ENCODE measurements at places on chromosomes 11 and 22.

DNA sequence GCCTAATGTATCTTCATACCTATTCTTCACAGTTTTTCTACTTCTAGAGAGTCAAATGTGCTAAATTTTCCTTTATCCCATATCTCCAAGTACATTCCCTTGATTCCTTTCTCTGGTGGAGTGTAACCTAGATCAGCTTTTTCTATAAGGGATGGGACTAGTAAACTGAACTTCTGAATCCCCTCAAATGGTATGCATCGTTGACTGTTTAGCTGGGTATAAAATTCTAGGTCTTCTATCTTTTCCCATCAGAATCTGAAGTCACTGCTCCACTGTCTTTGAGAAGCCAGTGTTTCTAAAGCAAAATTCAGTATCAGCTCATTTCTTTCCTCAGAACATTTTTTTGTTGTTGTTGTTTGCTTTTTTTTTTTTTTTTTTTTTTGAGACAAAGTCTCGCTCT is 1256.8 kb downstream of the BRD1 start:
- no peak for DNase-seq

DNA sequence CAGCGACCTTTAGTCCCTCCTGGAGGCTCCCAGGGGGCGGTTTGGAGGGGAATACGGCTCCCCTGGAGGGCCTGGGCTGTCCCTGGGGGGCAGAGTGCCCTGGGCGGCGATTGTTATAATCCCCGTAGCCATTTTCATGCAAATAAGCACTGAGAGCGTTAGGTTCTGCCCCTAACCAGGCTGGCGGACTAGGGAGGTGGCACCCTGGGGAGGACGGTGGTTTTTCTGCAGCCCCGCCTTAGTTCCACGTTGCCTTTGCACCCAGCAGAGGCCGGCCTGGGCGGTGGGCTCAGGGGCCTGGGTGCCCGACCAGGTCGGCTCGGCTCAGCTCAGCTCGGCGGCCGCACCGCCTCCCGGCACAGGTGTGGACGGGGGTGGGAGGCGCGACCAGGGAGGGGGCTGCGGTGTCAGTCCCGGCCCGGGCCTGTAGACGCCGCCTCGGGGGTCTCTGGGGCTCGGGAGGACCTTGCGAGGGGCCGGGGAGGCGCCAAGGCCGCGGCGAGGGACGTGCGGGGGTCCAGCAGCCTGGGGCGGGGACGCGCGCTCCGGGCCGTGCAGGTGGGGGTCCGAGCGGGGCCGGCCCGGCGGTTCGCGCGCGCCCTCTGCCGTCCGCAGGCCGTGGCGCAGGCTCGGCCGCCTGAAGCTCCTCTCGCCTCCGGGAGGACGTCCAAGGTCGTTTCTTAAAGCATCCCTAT is 2.3 kb upstream of the DUSP8 start:
- no peak for DNase-seq

GRCh38 chr11:2593393-2593950 is 106.3 kb downstream of the KCNQ1OT1 start:
- DNase-seq = no peak

- no peak for DNase-seq
Measured at GRCh38 chr11:9855579-9856287, 191.9 kb downstream of the SWAP70 start.

DNA sequence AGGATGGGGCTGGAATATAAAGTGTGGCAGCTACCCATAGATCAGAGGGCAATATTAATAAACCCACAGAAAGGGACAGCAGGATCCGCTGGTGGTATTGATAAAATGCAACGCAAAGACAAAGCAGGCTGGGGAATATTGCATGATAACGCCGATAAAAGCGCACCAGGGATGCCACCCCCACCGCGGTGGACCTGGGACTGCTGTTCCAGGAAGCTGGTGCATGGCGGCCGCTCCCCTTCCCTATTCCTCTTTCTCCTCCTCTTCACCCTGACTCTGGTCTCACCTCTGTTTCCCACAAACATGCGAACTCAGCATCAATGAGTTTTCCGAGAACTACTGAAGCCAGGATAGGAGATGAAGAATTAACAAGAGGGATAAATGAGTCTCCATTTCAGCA is 20.2 kb downstream of the SPATA19 start:
- DNase-seq = no peak

- DNase-seq = no peak
Measured at GRCh38 chr11:100810666-100811065, 123.6 kb downstream of the ARHGAP42 start.

DNA sequence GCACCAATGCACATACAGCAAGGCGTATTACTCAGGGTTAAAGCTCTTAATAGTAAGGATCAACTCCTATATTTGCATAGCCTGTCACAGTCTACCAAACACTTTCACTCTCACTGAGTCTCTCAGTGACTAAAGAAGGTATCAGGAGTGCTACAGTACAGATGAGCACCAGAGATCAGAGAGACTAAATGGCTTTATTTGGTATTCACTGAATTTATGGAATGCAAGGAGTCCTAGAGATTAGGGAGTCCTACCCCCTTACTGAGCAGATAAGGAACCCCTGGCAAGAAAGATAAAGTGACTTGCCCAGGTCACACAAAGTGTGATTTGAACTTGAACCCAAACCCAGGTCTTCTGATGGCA is 396.4 kb upstream of the CCDC90B start:
- no peak for DNase-seq

DNA sequence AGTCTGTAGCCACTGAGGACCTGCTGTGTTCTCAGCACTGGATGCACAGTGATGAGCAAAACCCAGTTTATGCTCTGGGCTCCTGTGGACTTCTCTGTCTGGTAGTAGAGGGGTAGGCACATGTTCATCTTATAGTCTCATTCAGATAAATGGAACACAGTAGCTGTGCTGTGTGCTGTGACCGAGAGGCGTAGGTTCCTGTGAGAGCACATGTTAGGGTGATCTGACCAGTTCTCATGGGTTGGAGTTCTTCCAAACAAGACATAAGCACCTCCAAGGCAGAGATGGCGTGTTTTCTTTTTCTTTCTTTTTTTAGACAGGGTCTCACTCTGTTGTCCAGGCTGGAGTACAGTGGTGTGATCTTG is 154.8 kb upstream of the RASSF10 start:
- no peak for DNase-seq
